ENCODE measurements at places on chromosomes 6 and 20. TPM values are rescaled to one million over a fixed set of nuclear protein-coding genes. Genes with fewer than 3 reads are reported as not detected.

Gene NKX2-4
- not detected for total RNA-seq

Gene PM20D2
- 11.4 TPM for total RNA-seq

Gene MCHR2
- not detected for total RNA-seq

Gene ZSCAN23
- total RNA-seq: 5.3 TPM

All from IMR-90 (cell line).